WERI-Rb-1 (cell line): ENCODE measurements at places on chromosomes 7 and 10.

GRCh38 chr7:129471402-129471827, 30.9 kb upstream of the SMKR1 start:
- DNase-seq = no peak

GRCh38 chr10:108904163-108904838, 1019.0 kb downstream of the XPNPEP1 start:
- no peak for DNase-seq

- DNase-seq = no peak
These were observed 24.7 kb upstream of the ANKRD1 start for GRCh38 chr10:90945491-90946070.

DNA sequence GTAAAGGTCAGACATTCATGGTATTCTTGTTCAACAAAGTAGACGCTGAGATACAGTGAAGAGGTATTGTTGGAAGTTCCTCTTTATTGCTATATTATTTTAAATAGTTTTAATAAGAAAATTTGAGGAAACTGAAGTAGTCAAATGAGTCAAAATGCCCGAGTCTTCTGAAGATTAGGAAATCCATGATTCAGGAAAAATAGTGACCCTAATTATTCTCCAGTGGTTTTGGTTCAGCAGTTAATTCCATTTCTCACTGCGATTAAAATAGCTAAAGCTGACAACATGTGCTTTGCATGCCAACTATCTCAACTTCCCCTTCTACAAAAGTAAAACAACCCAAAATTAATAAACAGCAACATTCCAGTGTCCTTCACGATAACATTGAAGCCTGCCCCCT, 32.7 kb upstream of the PFKP start:
- DNase-seq = no peak

DNA sequence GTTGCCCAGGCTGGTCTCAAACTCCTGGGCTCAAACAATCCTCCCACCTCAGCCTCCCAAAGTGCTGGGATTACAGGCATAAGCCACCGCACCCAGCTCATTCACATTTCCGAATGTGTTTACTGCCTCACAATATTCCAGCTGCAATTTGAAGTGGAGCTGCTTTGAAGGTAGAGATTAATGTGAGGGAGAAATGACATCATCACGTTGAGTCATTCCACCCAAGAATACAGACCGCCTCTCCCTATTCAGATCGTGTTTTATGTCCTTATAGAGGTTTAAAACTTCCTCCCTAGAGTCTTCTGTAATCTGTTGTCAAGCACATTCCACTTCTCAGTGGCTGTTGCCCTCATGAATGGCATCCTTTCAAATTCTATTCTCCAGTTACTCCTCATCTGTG, 100.4 kb upstream of the PDGFA start:
- no peak for DNase-seq

DNA sequence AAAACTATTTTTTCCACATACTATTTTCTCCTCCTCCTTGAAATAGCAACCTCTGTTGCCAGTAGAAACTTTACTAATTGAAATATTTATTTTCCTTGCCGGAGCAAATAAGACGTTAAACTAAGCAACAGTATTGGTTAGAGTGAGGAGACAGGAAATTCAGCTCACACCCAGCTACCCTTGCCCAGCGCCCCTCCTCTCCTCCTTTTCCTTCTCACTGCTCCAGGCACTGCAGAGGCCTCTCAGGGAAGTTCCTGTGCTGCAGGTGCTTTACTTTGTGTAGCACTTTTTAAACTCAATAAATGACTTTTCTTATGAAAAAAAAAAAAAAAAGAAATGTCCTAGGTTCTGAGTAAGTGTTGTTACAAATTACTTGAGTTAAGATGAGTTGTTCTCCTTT, 134.0 kb downstream of the SEMA3E start:
- DNase-seq = no peak

DNA sequence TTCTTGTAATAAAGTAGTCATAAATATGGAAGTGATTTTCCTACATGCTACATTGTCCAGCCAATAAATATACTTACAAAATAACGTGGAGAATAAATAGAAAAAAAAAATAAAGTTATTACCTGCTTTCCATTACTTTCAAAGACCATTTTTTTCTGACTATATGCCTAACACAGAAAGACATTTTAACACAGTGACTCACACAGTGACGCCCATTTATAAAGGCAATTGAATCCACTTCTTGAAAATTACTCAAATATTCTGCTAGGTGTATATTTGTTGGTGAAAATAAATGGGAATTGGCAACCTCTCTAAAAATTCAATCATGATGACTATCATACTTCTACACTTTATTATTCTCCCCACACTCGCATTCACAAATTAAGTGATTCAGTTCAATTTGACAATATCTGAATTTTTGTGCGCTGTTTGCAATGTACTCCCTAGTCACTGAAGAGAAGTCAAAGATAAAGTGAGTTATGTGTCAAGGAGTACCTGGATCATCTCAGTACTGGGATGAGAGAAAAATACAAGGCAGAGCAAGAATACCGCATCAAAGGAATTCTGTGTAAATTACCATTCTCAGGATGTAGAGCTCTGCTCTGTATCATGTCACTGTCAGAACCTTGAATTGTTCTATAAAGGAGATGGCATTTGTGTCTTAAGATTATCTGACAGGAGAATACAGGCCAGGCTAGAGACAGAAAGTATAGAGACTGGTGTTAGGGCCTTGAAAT, 642.7 kb downstream of the IPMK start:
- no peak for DNase-seq

- DNase-seq = no peak
These were observed 38.0 kb upstream of the CASD1 start for GRCh38 chr7:94471604-94472003.

- no peak for DNase-seq
These were observed 76.5 kb downstream of the TEX36 start for GRCh38 chr10:125606414-125607010.

GRCh38 chr7:30717181-30717580, 34.8 kb upstream of the INMT start:
- DNase-seq = no peak

DNA sequence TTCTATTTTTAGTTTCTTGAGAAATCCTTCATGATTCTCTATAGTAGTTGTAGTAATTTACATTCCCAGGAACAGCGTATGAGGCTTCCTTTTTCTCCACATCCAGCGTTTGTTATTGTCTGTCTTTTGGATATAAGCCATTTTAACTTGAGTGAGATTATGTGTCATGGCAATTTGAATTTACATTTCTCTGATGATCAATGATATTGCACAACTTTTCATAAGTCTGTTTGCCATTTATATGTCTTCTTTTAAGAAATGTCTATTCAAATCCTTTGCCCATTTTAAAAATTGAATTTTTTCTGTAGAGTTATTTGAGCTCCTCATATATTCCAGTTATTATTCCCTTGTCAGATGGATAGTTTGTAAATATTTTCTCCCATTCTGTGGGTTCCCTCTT, 285.1 kb downstream of the REEP3 start:
- DNase-seq = no peak

- no peak for DNase-seq
These were observed 13.2 kb upstream of the LMBR1 start for GRCh38 chr7:156906200-156906649.

DNA sequence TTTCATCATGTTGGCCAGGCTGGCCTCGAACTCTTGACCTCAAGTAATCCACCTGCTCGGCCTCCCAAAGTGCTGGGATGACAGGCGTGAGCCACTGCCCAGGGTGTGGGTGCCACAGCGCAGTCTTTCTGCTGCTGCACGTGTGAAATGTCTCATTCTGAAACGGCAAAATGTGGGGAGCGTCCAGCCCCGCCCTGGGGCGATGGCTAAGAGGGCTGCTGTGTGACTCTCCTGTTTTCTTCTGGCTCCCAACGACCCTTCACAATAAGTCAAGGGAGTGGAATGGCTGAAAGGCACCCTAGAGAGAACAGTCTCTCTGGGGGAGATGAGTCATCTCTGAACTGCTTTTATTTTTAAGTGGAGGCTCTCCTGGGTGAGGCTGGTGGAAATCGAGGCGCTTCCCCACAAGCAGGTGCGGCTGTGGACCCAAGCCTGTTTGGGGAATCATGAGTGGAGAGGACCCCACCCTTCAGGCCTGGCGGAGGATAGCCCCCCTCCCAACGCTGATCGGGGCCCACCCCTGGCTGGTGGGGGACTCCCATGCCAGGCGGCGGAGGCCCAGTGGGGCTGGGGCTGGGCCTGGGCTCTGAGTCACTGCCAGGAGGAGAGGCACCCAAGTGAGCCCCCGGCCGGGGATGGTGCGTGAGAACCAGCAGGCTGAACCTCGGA, 18.0 kb downstream of the ADAP1 start:
- DNase-seq = no peak

DNA sequence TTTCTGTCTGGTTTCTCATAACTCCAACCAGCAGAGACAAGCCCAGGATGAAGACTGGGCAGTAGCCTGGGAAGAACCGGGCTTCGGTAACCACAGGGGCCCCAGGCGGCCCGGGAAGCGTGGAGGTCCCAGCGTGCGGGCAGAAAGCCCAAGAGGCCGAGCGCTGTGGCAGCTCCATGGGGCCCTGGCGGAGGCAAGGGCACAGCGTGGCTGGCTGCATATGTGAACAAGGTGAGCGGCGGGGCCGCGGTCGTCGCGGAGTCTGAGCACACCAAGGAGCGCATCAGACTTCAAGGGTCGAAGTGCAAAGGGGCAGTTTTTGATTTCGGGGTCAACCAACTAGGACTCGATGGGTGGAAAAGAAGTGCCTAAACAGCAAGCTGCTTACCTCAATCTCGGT, 45.9 kb downstream of the AKR1D1 start:
- no peak for DNase-seq

- DNase-seq = no peak
These were observed 17.7 kb upstream of the EXOC4 start for GRCh38 chr7:133234961-133235875.

DNA sequence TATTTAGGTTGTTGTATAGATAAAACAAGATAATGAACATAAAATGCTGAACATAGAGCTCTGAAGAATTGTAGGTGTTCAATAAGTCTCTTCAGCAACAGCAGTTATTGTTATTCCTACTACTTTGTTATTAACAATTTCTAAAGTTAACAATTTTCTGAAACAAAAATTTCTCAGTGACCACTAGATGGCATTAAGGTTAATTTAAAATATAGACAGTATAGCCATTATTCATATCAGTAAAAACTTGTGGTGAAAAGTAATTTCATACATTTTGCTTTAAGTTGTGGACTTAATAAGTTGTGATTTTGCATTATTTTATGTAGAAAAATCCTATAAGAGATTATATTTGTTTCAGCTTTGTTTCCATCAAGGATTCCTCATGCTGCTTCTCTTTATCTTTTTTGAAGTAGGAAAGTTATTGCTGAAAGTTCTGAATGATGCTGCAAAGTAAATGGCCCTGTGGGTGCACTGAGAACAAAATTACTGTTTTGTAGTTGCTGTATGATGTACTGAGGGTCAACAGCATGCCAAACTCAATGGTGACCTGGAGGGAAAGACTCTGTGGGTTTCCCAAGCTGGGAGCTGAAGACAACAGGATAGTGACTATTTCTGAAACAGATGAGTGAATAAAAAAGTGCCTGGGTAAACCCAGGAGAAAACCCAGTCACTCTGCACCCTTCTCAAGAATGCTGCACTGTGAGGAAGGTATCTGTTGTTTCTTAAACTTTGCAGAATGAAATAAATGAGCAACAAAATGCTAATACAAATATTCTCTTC, 253.6 kb downstream of the KIF20B start:
- DNase-seq = no peak

DNA sequence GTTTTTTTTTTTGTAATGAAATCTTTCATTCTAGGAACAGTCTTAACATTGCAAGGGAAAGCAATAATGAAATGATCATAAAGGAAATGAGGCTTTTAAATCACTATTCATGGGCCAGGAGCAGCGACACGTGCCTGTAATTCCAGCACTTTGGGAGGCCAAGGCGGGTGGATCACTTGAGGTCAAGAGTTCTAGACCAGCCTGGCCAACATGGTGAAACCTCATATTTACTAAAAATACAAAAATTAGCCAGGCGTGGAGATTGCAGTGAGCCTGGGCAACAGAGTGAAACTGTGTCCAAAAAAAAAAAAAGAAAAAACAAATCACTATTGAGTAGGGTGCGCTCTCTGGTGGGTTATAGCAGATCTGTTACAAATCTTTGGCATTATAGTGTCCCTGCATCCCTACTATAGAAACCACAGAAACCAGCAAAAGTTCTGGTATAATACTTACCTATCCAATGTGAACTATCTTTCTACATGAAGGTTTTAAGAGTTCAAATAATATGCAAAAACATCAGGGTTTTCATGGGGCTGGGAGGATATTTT, 72.1 kb downstream of the GLI3 start:
- DNase-seq = no peak

DNA sequence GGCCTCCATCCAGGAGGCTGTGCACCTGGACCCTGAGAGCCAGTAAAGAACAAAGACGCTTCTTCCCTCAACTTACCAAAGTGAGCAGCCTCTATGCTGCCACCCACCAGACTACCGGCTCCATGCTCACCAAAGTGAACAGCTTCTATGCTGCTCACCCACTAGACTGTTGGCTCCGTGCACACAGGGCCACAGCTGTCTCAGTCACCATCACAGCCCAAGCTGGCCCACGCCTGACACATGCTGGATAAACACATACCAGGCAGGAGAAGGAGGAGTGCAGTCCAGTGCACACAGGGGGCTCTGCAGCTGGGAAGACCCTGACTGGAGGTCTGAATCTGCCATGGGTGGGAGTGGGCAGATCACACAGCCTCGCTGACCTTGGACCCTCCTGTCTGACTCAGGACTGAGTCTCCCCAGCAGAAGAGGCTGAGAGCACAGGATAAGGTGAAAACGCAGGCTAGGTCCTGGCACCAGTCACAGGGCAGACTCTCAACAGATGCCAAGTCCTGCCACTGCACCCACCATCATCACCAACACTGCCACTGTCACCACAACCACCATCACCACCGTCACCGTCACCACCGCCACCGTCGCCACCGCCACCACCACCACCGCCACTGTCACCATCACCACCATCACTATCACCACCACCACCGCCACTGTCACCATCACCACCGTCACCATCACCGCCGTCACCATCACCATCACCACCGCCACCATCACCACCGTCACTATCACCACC, 130.9 kb downstream of the MAD1L1 start:
- DNase-seq = no peak

DNA sequence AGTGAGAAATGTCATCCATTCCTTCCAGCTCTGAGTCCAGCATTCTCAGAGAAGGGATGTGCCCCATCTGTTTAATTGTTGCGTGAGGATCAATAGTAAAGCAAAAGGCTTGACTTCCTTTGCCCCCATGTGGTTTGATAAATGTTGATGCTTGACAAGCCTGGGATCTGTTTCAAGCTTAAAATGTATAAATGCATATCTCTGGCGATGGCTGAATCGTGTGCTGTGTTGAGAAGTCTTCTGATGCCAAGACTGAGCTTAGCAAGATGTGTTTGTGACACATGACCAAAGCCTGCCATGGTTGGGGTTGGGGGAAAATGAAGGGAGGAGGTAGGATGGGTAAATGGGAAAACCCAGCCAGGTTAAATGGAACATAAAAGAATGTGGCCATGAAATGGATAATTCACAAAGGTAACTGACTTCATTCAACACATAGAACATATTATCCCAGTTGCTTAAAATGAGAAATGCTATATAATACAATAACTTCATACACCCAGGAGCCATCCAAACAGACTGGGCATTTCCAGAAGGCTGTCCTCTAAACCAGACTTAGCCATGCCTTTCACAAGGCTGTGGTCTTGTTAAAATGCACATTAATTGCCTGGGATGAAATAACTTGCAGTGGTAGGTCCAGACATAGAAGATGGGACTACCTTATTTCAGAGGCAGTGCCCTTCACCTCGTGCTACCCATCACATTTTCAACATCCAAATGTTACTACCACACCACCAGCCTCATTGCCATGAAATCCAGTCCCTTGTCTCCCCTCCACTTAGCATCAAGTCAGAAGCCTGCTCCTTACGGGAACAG, 147.3 kb upstream of the PDE1C start:
- no peak for DNase-seq

GRCh38 chr10:33749790-33750189, 415.3 kb upstream of the NRP1 start:
- DNase-seq = no peak
